ENCODE measurements at places on chromosomes 1 and 21. TPM values are rescaled to one million over a fixed set of nuclear protein-coding genes. Genes with fewer than 3 reads are reported as not detected.

The B3GALT2 gene
- 0.22 TPM for total RNA-seq

The GJA4 gene
- total RNA-seq, result not detected

The TSPAN1 gene
- not detected for total RNA-seq

The SV2A gene
- total RNA-seq, result 2.5 TPM

The AP4B1 gene
- 48.0 TPM for total RNA-seq

The LDLRAD2 gene
- not detected for total RNA-seq

The EDARADD gene
- total RNA-seq, result 1.7 TPM

The RNU1-4 gene
- 4,982 TPM for total RNA-seq

The FCRL4 gene
- not detected for total RNA-seq

The ZNF683 gene
- not detected for total RNA-seq

The CD1C gene
- 0.39 TPM for total RNA-seq

The CD101 gene
- total RNA-seq, result 2.2 TPM

The PDE9A gene
- total RNA-seq, result 12.6 TPM

The LRRC53 gene
- total RNA-seq, result not detected

The OR2T2 gene
- not detected for total RNA-seq

The FAM151A gene
- not detected for total RNA-seq

The PIGV gene
- total RNA-seq, result 4.7 TPM

The EFNA1 gene
- 4.2 TPM for total RNA-seq

The TAF5L gene
- total RNA-seq, result 21.9 TPM

The OR2G6 gene
- not detected for total RNA-seq

GRCh38 chr1:170730438-170730837 lies 66.5 kb downstream of the PRRX1 start:
- no peaks in the 10 kb centered on the region for H3K27me3 ChIP-seq
- no peaks in the 10 kb centered on the region for H3K4me1 ChIP-seq
- DNase-seq, result no peak
- H3K27ac ChIP-seq, result no peak overlapping the region
- no peaks in the 10 kb centered on the region for H3K36me3 ChIP-seq

GRCh38 chr1:227547310-227548118 lies 15.8 kb upstream of the ZNF678 start:
- DNase-seq, result no peak
- no peaks in the 10 kb centered on the region for H3K36me3 ChIP-seq
- H3K27ac ChIP-seq, result no peak overlapping the region
- peaks cover 12% of the 10 kb centered on the region for H3K4me1 ChIP-seq
- no peak overlapping the region for H3K4me3 ChIP-seq

DNA sequence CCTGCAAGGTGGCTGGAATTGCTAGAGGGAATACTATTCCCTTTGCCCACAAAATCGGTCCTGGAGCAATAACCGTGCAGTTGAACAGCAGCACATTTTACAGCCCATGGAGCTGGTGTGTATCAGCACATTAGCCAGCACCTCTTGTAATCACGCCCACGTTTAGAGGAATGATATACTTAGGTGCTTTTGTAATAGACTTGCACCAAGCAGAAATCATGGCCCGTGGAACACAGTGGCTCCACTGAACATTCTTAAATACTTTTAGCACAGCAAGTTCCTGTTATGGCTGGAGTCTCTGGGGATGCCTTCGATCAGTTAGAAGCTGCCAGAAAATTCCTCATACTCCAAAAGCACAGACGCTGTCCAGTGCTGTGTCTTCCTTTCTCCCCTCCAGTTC lies 218.1 kb upstream of the FAM78B start:
- DNase-seq, result no peak
- H3K36me3 ChIP-seq, result no peaks in the 10 kb centered on the region
- H3K4me3 ChIP-seq, result no peak overlapping the region
- H3K27ac ChIP-seq, result no peak overlapping the region
- H3K27me3 ChIP-seq, result peaks cover 5% of the 10 kb centered on the region
- H3K4me1 ChIP-seq, result no peaks in the 10 kb centered on the region

DNA sequence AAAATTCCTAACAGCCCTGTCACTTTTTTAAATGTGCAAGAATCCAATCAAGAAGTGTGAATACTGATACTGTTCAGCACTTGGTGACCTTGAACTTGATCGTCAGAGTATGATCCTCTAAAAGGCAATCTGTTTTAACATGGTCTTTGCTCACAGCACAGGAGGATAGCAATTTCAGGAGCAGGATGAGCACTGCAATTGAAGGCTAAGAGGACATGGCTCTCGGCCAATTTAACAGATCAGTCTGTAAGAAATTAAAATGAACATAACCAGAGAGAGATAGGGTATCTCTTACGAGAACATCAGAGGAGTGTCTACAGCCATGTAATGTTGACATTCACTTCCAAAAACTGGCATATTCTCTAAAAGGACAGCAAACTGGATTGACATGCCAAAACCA lies 243.1 kb downstream of the LTN1 start:
- H3K4me1 ChIP-seq, result peaks cover 4% of the 10 kb centered on the region
- H3K36me3 ChIP-seq, result peaks cover 4% of the 10 kb centered on the region

DNA sequence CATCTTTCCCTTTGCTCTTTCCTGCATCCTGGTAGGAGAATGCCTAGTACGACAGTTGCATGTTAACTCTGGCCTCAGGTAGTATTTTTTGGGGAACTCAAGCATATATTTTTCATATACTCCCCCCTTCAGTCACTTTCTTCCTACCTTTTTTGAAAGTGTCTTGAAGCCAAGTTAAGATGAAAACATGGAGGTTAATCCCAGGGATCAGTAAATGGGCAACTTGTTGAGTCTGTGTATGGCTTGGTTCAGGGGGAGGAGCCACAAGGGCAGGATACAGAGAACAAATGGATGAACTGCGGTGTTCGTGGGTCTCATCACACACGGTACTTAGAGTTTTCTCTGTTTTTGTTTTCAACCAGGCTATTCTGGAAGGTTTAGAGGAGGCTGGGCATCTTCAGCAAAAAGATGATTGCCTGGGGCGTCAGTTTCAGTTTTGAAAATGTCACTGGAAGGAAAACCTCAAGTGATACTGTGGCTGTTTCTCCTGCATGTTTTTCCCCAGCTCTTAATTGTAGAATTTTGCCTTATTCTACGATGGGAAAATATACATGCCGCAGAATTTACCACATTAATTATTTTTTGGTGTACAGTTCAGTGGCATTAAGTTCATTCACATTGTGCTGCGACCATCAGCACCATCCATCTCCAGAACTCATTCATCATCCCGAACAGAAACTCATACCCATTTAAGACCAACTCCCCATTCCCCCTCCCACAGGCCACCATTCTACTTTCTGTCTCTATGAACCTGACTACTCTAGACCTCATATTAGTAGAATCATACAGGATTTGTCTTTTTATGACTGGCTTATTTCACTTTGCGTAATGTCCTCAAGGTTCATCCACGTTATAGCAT lies 71.5 kb downstream of the MAP10 start:
- DNase-seq, result no peak
- no peaks in the 10 kb centered on the region for H3K36me3 ChIP-seq
- H3K27me3 ChIP-seq, result no peaks in the 10 kb centered on the region
- no peak overlapping the region for H3K4me3 ChIP-seq

DNA sequence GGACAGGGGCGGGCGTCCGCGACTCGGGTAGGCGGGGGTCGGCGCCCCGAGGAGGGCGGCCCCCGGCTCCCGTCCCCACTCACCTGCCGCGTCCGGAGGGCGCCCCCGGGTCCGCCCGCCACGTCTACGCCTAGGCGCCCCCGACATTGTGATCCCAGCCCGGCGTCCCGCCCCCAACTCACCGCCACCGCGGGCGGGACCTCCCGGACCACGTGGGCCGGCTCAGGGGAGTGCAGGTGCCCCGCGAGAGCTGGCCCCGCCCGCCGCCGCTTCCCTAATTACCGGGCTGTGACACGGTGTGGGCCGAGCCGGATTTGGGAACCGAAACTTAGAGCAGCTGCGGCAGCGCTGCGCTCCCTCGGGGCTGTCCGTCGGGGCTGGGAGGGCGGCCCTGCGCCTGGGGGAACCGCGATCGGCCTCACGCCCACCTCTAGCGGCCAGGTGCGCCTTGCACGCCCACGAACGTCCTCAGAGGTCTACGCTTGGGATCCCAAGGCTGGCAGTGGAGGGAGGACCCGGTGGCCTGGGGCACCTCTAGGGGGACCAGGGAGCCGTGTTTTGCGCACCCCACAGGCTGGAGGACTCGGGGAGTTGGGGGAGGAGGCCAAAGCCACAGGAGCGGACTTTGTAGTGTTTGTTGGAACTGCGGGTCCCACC lies 521 bp upstream of the NADK start:
- peak overlapping the region; percentile 95 for H3K27ac ChIP-seq
- no peaks in the 10 kb centered on the region for H3K36me3 ChIP-seq
- peaks cover 80% of the 10 kb centered on the region for H3K4me1 ChIP-seq
- peak; percentile 90 for DNase-seq

DNA sequence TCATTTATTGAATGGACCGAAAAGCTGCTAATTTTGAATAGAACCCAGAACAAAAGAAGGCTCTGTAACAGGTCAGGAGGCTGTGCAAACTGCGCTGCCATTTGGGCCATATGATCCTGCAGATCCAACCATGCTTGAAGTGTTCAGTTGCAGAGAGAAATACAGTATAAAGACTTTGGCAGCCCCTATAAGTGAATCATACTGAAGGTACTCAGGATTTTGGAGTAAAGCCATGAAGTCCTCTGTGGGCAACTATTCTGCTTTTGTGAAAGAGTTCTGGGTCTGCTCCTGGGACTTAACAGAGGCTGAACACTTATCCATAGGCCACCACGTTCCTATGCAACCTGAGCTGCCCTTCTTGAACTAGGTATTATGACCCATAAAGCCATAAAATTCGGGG lies 1613.6 kb upstream of the PRMT6 start:
- no peak for DNase-seq
- no peaks in the 10 kb centered on the region for H3K4me1 ChIP-seq
- no peak overlapping the region for H3K27ac ChIP-seq
- no peak overlapping the region for H3K4me3 ChIP-seq
- no peaks in the 10 kb centered on the region for H3K36me3 ChIP-seq

- H3K27me3 ChIP-seq, result no peaks in the 10 kb centered on the region
- DNase-seq, result no peak
- no peak overlapping the region for H3K27ac ChIP-seq
- no peak overlapping the region for H3K4me3 ChIP-seq
- H3K4me1 ChIP-seq, result no peaks in the 10 kb centered on the region
These were observed 125.2 kb downstream of the TYW3 start for GRCh38 chr1:74858136-74858535.

- H3K27me3 ChIP-seq, result no peaks in the 10 kb centered on the region
- peak overlapping the region; percentile 64 for H3K4me3 ChIP-seq
- H3K36me3 ChIP-seq, result peaks cover 21% of the 10 kb centered on the region
- no peak for DNase-seq
- peak overlapping the region; percentile 13 for H3K27ac ChIP-seq
These were observed 777 bp downstream of the FLAD1 start for GRCh38 chr1:154983776-154984466.

GRCh38 chr1:175530183-175530582 lies 213.2 kb downstream of the TNR start:
- no peak overlapping the region for H3K27ac ChIP-seq
- H3K27me3 ChIP-seq, result no peaks in the 10 kb centered on the region
- no peak for DNase-seq

GRCh38 chr21:38937844-38938243 lies 132.1 kb downstream of the ETS2 start:
- H3K36me3 ChIP-seq, result no peaks in the 10 kb centered on the region
- H3K27me3 ChIP-seq, result no peaks in the 10 kb centered on the region
- peaks cover 3% of the 10 kb centered on the region for H3K4me1 ChIP-seq

- no peak overlapping the region for H3K27ac ChIP-seq
- H3K27me3 ChIP-seq, result no peaks in the 10 kb centered on the region
- DNase-seq, result no peak
- H3K4me3 ChIP-seq, result no peak overlapping the region
- H3K4me1 ChIP-seq, result peaks cover 20% of the 10 kb centered on the region
- H3K36me3 ChIP-seq, result no peaks in the 10 kb centered on the region
These were observed 9.0 kb upstream of the HTR6 start for GRCh38 chr1:19655718-19656080.

GRCh38 chr1:53567450-53567849 lies 108.3 kb downstream of the DMRTB1 start:
- H3K36me3 ChIP-seq, result no peaks in the 10 kb centered on the region

- H3K4me3 ChIP-seq, result no peak overlapping the region
- no peak for DNase-seq
- no peak overlapping the region for H3K27ac ChIP-seq
- no peaks in the 10 kb centered on the region for H3K27me3 ChIP-seq
These were observed 177.7 kb downstream of the ADSS2 start for GRCh38 chr1:244273845-244274619.

DNA sequence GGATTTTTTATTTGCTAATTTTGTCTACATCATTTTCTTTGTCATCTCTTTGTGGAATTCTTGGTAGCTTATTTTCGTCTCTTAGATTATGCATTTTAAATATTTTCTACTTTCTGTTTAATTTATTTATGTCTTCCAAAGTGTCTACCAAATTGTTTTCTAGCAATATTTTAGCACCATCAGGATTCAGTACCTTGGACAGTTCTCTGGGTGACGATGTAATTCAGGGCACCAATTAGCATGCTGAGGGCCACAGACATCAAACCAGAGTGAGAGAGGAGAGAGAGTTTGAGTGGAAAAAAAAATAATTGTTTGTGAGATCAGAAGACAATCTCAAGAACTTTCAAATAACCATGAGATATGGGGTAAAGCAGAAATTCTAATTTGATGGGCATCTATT lies 169.8 kb upstream of the CXADR start:
- no peaks in the 10 kb centered on the region for H3K4me1 ChIP-seq
- H3K27me3 ChIP-seq, result no peaks in the 10 kb centered on the region
- no peak for DNase-seq
- no peak overlapping the region for H3K4me3 ChIP-seq
- H3K27ac ChIP-seq, result no peak overlapping the region

DNA sequence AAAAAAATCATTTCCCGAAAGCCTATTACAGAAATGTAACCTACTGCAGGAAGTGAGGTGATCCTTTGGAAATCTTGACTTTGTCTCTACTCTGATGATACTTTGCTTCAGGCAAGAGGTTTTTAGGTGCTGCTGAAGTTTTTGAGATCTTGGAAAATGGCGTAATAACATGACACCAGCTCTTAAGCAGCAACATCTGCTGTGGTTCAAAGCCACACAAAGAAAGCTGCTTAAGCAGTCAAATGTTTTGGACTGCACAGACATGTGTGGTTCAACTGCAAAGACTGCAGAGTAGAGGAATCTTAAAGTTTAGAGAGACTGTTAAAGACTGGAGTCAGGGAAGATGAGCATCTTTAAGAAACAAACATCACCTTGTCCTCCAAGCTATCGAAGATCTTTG lies 139.0 kb downstream of the RASAL2 start:
- H3K27ac ChIP-seq, result no peak overlapping the region
- no peaks in the 10 kb centered on the region for H3K4me1 ChIP-seq
- no peak overlapping the region for H3K4me3 ChIP-seq
- H3K36me3 ChIP-seq, result no peaks in the 10 kb centered on the region
- no peak for DNase-seq

Measured in CD4-positive, alpha-beta T cell (primary cell).